Thoracic aorta (tissue), 2 donors: ENCODE measurements at places on chromosomes 2 and 18.

DNA sequence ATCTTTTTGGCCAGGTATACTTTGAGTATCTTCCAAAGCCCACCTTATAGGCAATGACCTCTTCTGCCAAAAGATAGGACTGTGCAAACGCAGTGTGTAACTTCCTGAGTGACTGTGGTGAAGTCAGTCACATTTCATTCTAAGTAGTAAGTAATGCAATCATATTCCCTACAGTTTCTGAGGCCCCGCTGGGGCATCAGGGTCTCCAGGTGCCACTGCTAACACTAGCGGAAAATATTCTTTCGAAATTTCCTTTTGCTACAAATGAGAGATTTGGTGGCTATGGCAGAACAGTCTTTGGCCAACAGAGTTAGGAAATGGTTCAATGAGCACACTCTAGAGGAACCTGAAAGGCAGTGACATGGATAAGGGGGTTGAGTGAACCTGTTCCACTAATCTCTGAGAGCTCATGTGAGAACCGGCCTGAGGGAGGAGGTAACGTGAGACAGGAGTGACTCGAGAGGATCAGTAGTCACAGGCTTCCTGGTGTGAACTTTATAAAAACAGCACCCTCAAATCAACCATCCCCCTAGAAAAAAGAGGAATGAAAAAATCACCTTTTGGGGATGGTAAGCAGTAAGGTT, 102.6 kb upstream of the LPIN2 start:
- no peak for DNase-seq

GRCh38 chr2:230924470-230925341, at the start of gene GPR55:
TSS of gene GPR55 (minus strand) at chr2:230925242. CDS start at chr2:230910962, 14,280 bp downstream.
- DNase-seq = no peak

DNA sequence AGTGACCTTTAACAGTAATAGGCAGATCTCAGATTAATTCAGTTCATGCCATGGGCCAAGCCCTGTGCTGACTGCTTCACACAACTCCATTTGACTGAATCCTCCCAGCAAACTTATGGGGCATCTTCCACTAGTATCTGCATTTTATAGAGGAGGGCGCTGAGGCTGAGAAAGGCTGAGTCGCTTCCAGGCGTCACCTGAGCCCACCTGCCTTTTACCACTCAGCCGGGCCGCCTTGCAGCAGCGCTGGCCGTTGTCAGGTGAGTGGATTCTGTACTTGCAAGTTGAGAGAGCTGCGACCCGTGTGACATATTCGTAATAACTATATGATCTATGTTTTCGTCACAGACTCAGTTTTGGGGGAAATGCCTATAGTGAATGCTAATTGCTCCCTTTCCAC, 59.3 kb upstream of the B3GNT7 start:
- no peak for DNase-seq

- DNase-seq = no peak
Observed at GRCh38 chr18:49016648-49017539, 66.1 kb upstream of the SMAD7 start.

GRCh38 chr2:229492034-229492433, 220.9 kb upstream of the PID1 start:
- DNase-seq = no peak

- DNase-seq = no peak
Observed at GRCh38 chr2:102983786-102984185, 222.0 kb downstream of the TMEM182 start.

- DNase-seq = no peak
Observed at GRCh38 chr2:155815275-155815674, 517.2 kb downstream of the NR4A2 start.

- no peak for DNase-seq
Observed at GRCh38 chr2:226837787-226838603, 2.1 kb downstream of the RHBDD1 start.

DNA sequence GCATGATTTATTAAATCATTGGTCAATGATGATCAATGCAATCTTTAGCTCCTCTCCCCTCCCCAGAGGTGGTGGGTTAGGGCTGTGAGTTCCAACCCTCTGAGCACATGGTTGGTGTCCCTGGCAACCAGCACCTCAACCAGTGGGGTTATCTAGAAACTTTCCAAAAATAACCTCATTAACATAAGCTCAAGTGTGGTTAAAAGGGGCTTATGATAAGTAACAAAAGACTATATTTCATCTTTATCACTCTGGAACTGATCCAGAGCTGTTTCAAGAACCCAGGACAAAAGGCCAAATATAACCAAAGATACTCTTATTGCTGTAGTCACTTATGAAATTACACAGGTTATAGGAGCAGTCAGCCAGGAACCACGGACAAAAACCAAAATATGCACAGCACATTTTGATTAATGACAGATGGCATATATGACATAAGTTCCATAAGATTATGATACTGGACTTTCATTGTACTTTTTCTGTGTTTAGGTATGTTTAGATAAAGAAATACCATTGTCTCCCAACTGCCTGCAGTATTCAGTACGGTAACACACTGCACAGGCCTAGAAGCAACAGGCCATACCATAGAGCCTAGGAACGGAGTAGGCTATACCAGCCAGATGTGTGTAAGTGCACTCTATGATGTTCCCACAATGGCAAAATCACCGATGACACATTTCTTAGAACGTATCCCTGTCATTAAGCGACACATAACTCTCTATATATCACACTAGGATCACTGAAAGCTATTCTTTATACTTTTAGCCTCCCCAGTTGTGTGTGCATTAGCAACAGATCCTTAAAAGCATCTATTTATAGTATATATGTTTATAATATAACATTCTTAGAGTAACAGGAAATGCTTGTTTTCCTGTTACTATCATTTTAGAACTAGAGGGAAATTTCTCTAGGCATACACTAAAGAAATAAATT, 31.9 kb downstream of the KIDINS220 start:
- DNase-seq = no peak

DNA sequence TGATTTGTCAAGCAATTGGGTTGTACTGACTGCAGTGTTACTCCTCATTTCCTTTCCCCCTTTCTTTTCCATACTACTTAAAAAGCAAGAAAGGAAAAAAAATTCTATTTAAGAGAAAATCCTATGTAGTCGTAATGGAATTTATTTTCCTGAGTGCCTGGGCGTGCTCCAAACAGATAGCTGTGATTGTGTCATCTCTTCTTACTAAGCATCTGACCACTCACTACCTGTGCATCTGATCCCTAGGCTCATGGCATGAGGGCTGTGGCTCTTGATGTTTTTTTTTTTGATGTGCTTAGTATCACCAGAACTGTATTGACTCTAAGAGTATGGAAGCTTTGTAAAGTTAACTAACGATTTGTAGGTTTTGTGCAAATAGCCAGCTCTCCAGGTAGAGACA, 19.0 kb downstream of the CRIM1 start:
- DNase-seq = no peak

GRCh38 chr2:35204323-35204722, 1151.3 kb upstream of the CRIM1 start:
- DNase-seq = no peak
